ENCODE measurements at places on chromosomes 4 and X.

DNA sequence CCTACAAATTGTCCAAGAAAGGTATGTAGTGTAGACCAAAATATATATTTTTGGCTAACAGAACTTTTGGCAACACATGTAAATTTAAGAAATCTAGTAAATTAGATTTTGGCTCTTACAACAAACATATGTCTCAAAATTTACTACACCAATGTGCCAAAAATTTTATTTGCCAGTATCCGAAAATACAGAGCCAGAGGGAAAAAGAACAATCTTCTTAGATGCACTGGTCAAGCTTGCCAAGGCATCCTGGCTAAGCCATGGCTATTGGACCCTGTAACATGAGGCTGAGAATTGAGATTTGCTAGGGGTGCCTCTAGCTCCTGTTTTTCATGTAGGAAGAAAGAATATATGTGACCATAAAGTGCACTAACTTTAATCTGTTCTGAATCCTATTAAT lies 91.8 kb downstream of the GABRG1 start:
- DNase-seq = no peak

- no peak for DNase-seq
These were observed 248.9 kb downstream of the SLC7A11 start for GRCh38 chr4:137993232-137993631.

DNA sequence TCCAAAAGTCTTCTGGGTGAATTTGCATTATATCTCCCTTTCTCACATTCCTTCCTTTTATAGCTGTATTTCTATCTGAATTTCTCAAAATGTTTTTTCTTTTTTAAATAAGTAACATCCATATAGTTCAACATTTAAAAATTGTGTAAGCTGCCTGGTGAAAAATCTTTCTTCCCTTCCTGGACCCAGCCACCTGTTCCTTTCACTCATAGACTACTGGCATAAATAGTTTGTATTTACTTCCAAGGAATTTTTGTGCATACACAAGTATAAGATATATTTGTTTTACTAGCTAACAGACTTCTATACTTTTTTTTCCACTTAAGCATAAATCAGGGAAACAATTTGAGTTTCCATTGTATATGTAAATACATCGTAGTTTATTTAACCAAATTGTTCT lies 35.7 kb downstream of the PACRGL start:
- no peak for DNase-seq

GRCh38 chr4:15864651-15865566 lies 73.6 kb downstream of the FGFBP1 start:
- DNase-seq = no peak

GRCh38 chr4:46270986-46271596 lies 118.8 kb downstream of the GABRA2 start:
- no peak for DNase-seq

All from EH (cell line).